ENCODE measurements at places on chromosomes 1 and 21.

- no peak for DNase-seq
These were observed 71.1 kb downstream of the ADCY10 start for GRCh38 chr1:167842872-167843271.

DNA sequence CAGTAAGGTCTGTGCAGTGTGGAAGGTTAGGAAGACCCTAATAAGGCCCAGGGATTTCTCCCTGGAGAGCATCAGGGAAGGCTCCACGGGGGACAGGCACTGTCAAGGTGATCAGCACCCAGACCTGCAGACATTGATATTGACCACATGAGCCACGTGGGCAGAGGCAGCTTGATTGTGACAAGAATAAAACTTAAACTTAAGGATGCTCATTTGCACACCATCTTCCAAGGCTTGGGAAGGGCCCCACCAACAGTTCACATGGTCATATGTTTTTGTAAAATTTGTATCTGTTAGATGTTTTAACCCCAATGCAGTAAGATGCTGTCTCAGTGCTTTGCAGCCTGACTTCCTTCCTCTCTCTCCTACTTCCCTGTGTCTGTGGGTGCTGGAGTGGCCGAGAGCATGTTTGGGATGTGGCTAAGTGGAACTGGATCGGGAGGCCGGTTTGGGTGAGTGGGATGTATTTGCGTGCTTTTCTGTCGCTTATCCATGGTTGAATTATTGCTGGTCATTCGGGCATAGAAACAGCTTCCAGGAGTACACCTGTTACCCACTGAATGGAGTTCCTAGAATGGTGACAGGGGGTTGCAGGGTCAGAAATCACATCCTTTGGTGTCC lies 49.8 kb upstream of the OLIG2 start:
- DNase-seq: no peak

DNA sequence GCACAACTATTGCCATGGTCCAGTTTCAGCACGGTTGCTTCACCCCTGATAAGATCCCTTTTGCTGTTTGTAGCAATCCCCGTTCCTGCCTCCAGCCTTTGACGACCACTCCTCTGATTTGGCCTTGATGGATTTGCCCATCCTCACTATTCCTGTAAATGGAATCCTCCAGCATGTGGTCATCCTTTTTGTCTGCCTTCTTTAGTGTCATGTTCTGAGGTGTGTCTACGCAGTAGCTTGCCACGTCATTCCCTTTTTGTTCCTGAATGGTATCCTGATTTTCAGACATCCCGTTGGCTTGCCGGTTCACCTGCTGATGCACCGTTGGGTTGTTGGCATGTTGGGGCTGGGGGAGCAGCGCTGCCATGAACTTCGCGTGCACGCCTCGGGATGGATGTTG lies 7.8 kb downstream of the AJAP1 start:
- no peak for DNase-seq

GRCh38 chr1:184633785-184634184 lies 120.9 kb downstream of the EDEM3 start:
- no peak for DNase-seq

DNA sequence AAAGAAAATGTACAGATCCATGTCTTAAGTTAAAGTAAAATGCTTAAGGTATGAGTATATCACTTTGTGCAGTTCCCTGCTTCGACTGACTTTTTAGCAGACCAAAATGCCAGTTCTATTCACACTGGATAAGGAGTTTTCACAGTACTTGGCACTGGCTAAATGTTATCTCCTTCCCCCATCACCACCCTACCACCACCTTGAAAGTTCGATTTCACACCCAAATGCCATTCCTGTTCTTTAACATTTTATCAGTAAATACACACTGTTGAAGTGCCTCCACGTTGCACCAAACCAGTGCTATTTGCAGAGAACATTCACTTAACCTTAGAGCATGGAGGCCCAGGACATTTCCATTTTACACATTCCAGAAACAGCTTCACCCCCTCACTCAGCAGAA lies 100.0 kb downstream of the URB2 start:
- no peak for DNase-seq

DNA sequence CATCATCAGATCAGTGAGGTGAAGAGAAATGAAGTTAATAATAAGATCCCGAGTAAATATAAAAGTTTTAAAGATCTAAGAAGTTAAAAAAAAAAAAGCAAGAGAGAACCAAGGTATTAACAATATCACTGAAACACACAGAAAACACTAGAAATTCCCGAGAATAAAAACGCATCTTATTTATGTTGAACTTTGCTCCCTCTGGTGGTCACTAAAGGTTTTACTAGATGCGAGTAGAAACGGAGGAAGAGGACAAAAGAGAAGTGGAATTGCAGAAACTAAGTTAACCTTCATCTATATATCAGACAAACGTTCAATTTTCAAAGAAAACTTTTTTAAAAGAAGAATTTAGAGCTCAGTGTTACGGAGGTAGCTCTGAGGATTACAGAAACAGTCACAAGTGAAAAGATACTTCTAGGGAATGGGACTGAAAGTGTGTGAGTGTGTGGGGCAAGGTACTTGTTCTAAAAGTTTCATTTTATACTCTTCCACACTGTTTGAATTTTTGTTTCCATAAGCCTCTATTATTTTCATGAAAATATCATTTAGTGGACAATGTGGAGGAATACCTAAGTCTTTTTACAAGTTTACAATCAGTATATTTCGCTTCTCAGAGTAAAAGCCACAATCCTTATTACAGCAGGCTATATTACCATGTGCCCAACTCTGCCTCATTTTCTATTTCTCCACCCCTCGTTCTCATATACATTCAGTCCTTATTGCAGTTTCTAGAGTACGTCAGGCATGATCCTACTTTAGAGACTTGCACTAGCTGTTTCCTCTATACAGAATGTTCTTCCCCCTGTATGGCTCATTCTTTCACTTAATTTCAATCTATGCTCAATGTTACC lies 19.7 kb downstream of the ACBD6 start:
- peak; percentile 39 for DNase-seq

GRCh38 chr1:191595170-191595569 lies 563.1 kb upstream of the RGS18 start:
- DNase-seq: no peak

GRCh38 chr21:34648739-34649297 lies 20.0 kb upstream of the CLIC6 start:
- no peak for DNase-seq

DNA sequence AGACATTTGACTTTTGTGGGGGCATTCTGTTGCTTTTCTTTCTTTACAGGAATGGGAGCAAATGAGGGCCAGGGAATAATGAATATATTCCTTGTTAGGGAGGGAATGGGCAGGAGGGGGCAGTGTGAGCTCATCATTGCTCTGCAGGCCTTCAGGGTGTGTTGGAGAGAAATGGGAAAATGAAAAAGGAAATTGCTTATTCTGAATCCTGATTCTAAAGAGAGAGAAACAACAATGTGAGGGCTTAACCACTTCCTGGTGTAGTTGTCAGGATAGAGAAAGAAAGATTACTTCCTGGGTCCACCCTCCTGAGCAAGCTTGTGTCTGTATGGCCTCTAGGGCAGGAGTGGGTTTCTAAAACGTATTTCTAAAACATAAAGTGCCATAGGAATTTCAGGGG lies 28.3 kb downstream of the VANGL2 start:
- DNase-seq: no peak

GRCh38 chr1:153536012-153536670 lies 350 bp upstream of the S100A6 start:
- DNase-seq: peak; percentile 50

DNA sequence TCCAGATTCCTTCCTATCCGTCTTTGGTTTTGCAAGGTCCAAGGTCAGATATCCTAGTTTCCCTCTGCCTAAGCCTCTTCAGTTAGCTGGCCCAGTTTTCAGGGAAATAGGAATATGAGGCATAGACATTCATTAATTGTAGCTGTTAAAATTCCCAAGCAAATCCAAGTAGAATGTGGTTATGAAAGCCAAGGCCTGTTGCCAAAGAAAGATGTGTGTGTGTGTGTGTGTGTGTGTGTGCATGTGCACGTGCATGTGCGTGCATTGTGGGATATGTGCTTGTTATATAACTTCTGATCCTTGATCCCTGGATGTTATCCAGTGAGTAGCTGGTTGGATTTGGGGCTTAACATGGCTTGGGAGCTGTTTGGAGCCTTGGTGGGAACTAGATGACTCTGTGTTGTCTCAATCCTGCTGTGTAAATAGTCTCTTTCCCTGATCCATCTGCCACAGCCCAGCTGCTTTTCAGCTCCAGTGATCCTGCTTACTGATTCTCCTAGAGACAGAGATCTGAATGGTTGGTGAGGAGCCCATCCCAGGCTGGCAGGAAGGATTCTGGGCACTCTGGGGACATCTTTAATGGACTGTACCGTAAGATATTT lies 70.6 kb upstream of the GCLM start:
- no peak for DNase-seq

DNA sequence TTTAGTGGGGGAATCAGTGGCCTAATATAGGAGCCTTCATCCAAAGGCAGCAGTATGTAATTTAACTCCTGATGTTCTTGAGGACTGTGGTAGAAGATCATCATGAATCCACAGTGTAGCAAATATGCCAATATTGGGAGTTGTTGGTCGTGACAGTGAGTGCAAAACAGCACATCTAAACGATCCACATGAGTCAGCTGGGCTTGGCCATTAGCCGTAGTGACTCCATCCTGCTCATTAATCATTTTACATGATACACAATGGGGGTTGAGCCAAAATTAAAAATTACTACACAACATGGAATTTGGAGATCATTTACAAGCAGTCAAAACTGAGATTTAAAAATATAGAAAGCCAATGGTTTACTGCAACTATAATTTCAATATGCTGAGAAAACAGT lies 653.9 kb upstream of the CAMK1G start:
- DNase-seq: no peak

GRCh38 chr1:34511802-34512201 lies 243.0 kb upstream of the GJB5 start:
- no peak for DNase-seq
